ENCODE measurements at places on chromosomes 13 and 19. TPM values are rescaled to one million over a fixed set of nuclear protein-coding genes. Genes with fewer than 3 reads are reported as not detected.

Gene PCDH17
- total RNA-seq: not detected

Gene ZNF763
- 0.63 TPM for total RNA-seq

Gene SBNO2
- total RNA-seq: 64.5 TPM

Gene CKM
- not detected for total RNA-seq

Gene PSG7
- total RNA-seq: not detected

Gene TMPRSS9
- total RNA-seq: not detected

Gene PABPC3
- total RNA-seq: under 0.01 TPM

Gene LIM2
- total RNA-seq: not detected

Gene ETV2
- total RNA-seq: not detected

Gene ASF1B
- 7.6 TPM for total RNA-seq
